ENCODE measurements at places on chromosomes 7 and 10. TPM values are rescaled to one million over a fixed set of nuclear protein-coding genes. Genes with fewer than 3 reads are reported as not detected.

GRCh38 chr10:61978965-61979364 is 77.5 kb downstream of the ARID5B start:
- DNase-seq = no peak
- H3K4me1 ChIP-seq = peaks cover 7% of the 10 kb centered on the region
- no peaks in the 10 kb centered on the region for H3K27me3 ChIP-seq
- H3K4me3 ChIP-seq = no peak overlapping the region
- peaks cover 18% of the 10 kb centered on the region for H3K36me3 ChIP-seq

JAZF1 gene
- 3.6 TPM for total RNA-seq

DLD gene
- 50.3 TPM for total RNA-seq

BMPER gene
- total RNA-seq = not detected

GRCh38 chr7:45089341-45089891 is 647 bp upstream of the NACAD start:
- peak overlapping the region; percentile 69 for H3K27ac ChIP-seq
- peak overlapping the region; percentile 81 for H3K4me3 ChIP-seq
- DNase-seq = peak; percentile 54
- H3K4me1 ChIP-seq = peaks cover 10% of the 10 kb centered on the region
- H3K36me3 ChIP-seq = no peaks in the 10 kb centered on the region

- no peak for DNase-seq
- peaks cover 36% of the 10 kb centered on the region for H3K27me3 ChIP-seq
- H3K36me3 ChIP-seq = no peaks in the 10 kb centered on the region
Observed at GRCh38 chr10:49598986-49599385, 11.1 kb upstream of the SLC18A3 start.

DNA sequence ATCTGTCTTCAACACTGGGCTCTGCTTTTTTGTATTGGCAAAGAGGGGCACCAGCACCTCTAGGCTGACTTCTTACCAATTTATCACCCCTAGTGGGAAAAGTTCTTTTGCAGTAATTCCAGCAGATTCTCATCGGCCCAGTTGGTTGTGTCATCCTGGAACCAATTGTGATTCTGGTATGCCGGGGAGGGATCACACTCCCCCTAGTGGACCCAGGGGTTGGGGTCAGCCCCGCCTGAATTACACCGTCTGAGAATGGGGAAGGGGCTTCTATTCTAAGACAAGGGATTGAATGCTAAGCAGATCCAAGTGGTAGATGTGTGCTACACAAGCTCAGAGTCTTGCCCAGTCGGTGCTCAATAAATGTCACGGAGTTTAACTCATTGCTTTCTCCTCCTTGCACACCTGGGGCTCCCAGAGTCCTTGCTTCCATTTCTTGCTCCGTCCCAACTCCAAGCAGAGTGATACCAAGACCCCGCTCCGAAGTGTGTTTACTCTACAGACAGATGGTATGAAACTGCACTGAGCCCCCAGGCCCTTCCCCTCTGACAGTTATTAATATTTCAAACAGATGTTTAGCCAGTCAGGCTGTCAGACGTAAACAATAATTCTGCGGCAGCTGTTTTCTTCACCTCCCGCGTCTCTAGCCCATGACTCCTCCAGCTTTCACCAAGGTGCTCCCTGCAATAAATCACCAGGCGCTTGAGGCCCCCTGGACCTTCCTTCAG is 71.9 kb downstream of the C10orf105 start:
- H3K4me3 ChIP-seq = no peak overlapping the region
- no peak for DNase-seq
- H3K27ac ChIP-seq = no peak overlapping the region
- no peaks in the 10 kb centered on the region for H3K36me3 ChIP-seq
- no peaks in the 10 kb centered on the region for H3K27me3 ChIP-seq
- no peaks in the 10 kb centered on the region for H3K4me1 ChIP-seq

BTBD16 gene
- total RNA-seq = not detected

GRCh38 chr7:142890874-142891485 is 5.4 kb upstream of the TRPV6 start:
- H3K4me3 ChIP-seq = no peak overlapping the region
- DNase-seq = no peak
- H3K27me3 ChIP-seq = peaks cover 3% of the 10 kb centered on the region
- H3K27ac ChIP-seq = no peak overlapping the region
- H3K4me1 ChIP-seq = no peaks in the 10 kb centered on the region
- H3K36me3 ChIP-seq = no peaks in the 10 kb centered on the region

GATA3 gene
- 23.5 TPM for total RNA-seq

CTAGE15 gene
- not detected for total RNA-seq

DNA sequence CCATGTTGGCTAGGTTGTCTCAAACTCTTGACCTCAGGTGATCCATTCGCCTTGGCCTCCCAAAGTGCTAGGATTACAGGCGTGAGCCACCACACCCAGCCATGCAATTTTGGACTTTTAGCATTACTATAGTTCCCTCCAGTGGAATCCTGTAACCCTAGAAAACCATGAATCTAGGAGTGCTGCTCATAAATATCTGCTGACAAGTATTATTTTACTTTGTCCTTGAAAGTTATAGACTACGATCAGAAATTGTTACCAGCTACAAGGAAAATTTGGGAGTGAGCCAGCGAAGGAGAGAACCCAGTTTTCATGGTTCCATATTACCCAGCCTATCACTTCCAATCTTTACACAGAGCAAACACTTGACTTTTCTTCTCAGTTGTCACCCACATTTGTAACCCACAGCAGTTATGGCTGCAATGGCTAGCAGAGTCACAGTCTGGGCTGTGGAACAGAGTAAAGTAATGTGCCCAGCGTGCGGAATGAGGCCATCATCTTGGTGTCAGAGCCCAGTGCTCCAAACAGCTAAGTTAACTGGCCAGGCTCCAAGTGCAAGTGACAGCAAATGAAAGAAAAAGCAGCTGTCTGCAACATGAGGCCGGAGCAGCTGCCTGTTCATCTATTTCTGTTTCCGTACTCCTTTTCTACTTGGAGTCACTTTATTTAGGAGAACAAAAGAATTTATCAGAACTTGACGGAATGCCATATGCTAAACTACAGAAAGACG is 29.9 kb downstream of the ZC3HC1 start:
- DNase-seq = no peak
- no peak overlapping the region for H3K4me3 ChIP-seq
- peaks cover 33% of the 10 kb centered on the region for H3K36me3 ChIP-seq
- H3K27me3 ChIP-seq = no peaks in the 10 kb centered on the region
- H3K27ac ChIP-seq = no peak overlapping the region
- H3K4me1 ChIP-seq = no peaks in the 10 kb centered on the region

- H3K4me3 ChIP-seq = no peak overlapping the region
- H3K27ac ChIP-seq = no peak overlapping the region
- H3K36me3 ChIP-seq = peaks cover 19% of the 10 kb centered on the region
- DNase-seq = no peak
- peaks cover 14% of the 10 kb centered on the region for H3K4me1 ChIP-seq
- H3K27me3 ChIP-seq = no peaks in the 10 kb centered on the region
Observed at GRCh38 chr7:38842746-38843145, 66.2 kb downstream of the VPS41 start.

CALHM1 gene
- not detected for total RNA-seq

TACC2 gene
- total RNA-seq = not detected

TMEM26 gene
- not detected for total RNA-seq

GRCh38 chr10:78551184-78552005 is 517.4 kb upstream of the ZMIZ1 start:
- no peak overlapping the region for H3K27ac ChIP-seq
- no peaks in the 10 kb centered on the region for H3K36me3 ChIP-seq
- peaks cover 7% of the 10 kb centered on the region for H3K4me1 ChIP-seq
- H3K27me3 ChIP-seq = peaks cover 10% of the 10 kb centered on the region

GRCh38 chr10:112536663-112537062 is 89.6 kb downstream of the VTI1A start:
- DNase-seq = no peak
- peaks cover 7% of the 10 kb centered on the region for H3K4me1 ChIP-seq
- H3K27ac ChIP-seq = no peak overlapping the region
- no peak overlapping the region for H3K4me3 ChIP-seq
- no peaks in the 10 kb centered on the region for H3K27me3 ChIP-seq

- peaks cover 27% of the 10 kb centered on the region for H3K4me1 ChIP-seq
- no peak overlapping the region for H3K27ac ChIP-seq
- H3K27me3 ChIP-seq = no peaks in the 10 kb centered on the region
- no peaks in the 10 kb centered on the region for H3K36me3 ChIP-seq
- H3K4me3 ChIP-seq = no peak overlapping the region
Observed at GRCh38 chr10:97406064-97406463, 4.9 kb upstream of the RRP12 start.

GRCh38 chr10:20380401-20380800 is 516.7 kb downstream of the NEBL start:
- no peaks in the 10 kb centered on the region for H3K36me3 ChIP-seq
- no peak overlapping the region for H3K27ac ChIP-seq
- H3K4me1 ChIP-seq = no peaks in the 10 kb centered on the region
- H3K4me3 ChIP-seq = no peak overlapping the region
- no peak for DNase-seq

DNA sequence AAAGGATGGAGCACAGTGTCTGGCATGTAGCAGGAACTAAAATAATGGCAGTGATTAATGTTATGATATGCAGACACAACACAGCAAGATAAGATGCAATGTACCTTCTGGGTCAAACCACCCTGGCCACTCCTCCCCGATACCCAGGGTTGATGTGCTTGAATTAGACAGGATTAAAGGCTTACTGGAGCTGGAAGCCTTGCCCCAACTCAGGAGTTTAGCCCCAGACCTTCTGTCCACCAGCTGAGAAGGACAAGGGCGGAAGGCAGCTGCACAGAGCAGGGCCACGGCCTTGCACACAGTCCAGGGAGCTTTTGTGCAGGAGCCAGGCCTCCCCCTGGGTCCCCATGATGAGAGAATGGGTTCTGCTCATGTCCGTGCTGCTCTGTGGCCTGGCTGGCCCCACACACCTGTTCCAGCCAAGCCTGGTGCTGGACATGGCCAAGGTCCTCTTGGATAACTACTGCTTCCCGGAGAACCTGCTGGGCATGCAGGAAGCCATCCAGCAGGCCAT is at the start of gene RBP3:
TSS of gene RBP3 (plus strand) at position 226 of the 514 bp plus-strand sequence. CDS start at position 348, 122 bp downstream.
- no peaks in the 10 kb centered on the region for H3K27me3 ChIP-seq
- no peak within 1 kb of the TSS for H3K4me3 ChIP-seq
- no peak within 1 kb of the TSS for H3K27ac ChIP-seq
- DNase-seq = no peak

- no peak for DNase-seq
- no peak overlapping the region for H3K4me3 ChIP-seq
- no peaks in the 10 kb centered on the region for H3K36me3 ChIP-seq
- H3K4me1 ChIP-seq = no peaks in the 10 kb centered on the region
- H3K27ac ChIP-seq = no peak overlapping the region
Observed at GRCh38 chr10:70508912-70509756, 30.6 kb downstream of the PALD1 start.

CLEC5A gene
- total RNA-seq = 0.77 TPM

- no peak for DNase-seq
- H3K4me1 ChIP-seq = peaks cover 7% of the 10 kb centered on the region
- H3K36me3 ChIP-seq = no peaks in the 10 kb centered on the region
- H3K27me3 ChIP-seq = no peaks in the 10 kb centered on the region
Observed at GRCh38 chr7:129502708-129503685, 666 bp downstream of the SMKR1 start.

DNA sequence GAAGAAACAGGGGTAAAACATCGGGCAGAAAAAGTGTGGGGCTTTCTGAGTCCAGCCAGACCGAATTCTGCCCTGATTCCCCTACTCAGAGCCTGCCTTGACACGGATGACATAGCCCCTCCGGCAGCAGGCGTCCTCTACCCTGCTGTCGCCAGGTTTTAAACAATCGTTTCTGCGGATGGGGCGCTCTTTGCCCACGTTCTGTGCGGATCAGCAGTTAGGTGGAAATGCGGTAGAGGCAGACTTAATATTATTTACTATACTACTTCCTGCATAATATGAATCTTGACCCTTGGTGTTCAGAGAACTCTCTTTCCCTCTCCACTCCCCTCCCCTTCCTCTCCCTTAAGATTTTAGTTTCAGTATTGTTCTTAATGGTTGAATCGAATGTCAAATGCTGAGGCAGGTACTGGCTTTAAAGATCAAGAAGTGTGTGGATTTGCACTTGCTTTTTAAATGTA is 2.4 kb downstream of the GATA3 start:
- H3K27me3 ChIP-seq = peaks cover 8% of the 10 kb centered on the region
- H3K36me3 ChIP-seq = peaks cover 2% of the 10 kb centered on the region

DNA sequence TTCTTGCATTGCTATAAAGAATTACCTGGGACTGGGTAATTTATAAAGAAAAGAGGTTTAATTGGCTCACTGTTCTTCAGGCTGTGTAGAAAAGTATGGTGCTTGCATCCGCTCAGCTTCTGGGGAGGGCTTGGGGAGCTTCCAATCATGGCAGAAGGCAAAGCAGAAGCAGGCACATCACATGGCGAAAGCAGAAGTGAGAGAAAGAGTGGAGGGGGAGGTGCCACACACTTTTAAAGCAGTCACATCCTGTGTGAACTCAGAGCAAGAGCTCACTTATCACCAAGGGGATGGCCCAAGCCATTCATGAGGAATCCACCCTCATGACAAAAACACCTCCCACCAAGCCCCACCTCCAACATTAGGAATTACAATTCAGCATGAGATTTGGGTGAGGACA is 303.5 kb downstream of the OTUD1 start:
- DNase-seq = no peak
- H3K4me1 ChIP-seq = no peaks in the 10 kb centered on the region
- H3K36me3 ChIP-seq = no peaks in the 10 kb centered on the region
- no peak overlapping the region for H3K4me3 ChIP-seq

GRCh38 chr7:64626083-64626469 is 39.9 kb upstream of the ZNF107 start:
- no peaks in the 10 kb centered on the region for H3K27me3 ChIP-seq
- no peaks in the 10 kb centered on the region for H3K4me1 ChIP-seq
- no peak for DNase-seq
- no peak overlapping the region for H3K27ac ChIP-seq
- no peaks in the 10 kb centered on the region for H3K36me3 ChIP-seq

LRRC17 gene
- 0.60 TPM for total RNA-seq

Data from naive thymus-derived CD8-positive, alpha-beta T cell (primary cell).